Thyroid gland (tissue), 4 donors: ENCODE measurements at places on chromosomes 1 and 21. TPM values are rescaled to one million over a fixed set of nuclear protein-coding genes. Genes with fewer than 3 reads are reported as not detected.

FAAH gene
- 175 TPM for total RNA-seq

NUF2 gene
- total RNA-seq: 2.2 TPM

CELA2B gene
- total RNA-seq: not detected

OR2T29 gene
- not detected for total RNA-seq

ZCCHC17 gene
- 20.0 TPM for total RNA-seq

S100A14 gene
- total RNA-seq: 148 TPM
